ENCODE measurements at places on chromosomes 3 and 15.

DNA sequence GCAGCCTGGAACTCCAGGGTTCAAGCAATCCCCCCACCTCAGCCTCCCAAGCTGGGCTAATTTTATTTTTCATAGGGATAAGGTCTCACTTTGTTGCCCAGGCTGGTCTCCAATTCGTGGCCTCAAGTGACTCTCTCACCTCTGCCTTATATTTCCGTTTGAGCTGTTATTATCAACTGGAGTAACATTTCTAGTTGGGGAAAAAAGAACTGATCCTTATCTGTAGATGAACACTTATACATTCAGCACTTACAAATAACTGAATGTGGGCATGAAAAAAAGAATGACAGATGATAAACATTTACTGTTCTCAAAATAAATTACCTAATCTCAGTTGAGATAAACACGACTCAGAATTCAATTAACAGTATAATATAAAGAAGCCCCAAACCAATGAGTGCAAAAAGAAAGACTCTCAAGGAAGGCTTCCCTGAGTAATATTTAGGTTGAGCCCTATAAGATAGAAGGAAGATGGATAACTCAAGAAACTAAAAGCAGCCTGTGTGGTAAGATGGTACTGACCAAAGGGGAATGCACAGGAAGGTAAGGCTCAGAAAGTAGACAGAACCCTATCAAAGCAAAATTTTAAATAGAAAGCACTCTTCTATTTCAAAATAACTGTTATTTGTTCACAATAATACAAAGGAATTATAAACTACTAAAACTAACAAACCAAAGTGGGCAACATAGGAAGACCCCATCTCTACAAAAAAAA lies 11.8 kb downstream of the UBE3A start:
- no peak for DNase-seq

DNA sequence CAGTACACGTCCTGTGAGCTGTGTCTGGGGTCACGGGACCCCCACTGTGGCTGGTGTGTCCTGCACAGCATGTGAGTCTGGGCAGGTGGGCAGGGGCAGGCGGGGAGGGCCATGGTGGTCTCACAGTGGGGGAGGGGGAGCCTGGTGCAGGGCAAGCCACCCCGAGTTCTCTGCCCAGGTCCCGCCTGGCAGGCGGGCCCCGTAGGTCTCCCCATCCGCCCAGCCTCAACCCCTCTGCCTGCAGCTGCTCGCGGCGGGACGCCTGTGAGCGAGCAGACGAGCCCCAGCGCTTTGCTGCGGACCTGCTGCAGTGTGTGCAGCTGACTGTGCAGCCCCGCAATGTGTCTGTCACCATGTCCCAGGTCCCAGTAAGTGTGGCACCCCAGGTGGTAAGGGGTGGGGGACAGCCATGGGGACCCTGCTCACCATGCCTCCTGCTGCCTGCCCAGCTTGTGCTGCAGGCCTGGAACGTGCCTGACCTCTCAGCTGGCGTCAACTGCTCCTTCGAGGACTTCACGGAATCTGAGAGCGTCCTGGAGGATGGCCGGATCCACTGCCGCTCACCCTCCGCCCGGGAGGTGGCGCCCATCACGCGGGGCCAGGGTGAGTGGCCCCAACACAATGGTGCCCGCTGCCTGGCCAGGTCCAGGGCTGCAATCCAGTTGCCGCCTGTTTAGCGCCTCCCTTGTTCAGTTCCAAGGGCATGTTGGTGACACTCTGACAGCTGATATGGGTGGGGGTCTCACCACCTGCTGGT lies 21.9 kb downstream of the PLXNA1 start:
- DNase-seq: no peak

GRCh38 chr15:78069052-78069414 lies 8.5 kb downstream of the TBC1D2B start:
- DNase-seq: no peak

GRCh38 chr3:9730657-9731205 lies 804 bp upstream of the BRPF1 start:
- no peak for DNase-seq

- no peak for DNase-seq
Observed at GRCh38 chr3:14133876-14134275, 9.0 kb downstream of the TMEM43 start.

GRCh38 chr3:176262071-176262470 lies 935.2 kb downstream of the TBL1XR1 start:
- DNase-seq: no peak

DNA sequence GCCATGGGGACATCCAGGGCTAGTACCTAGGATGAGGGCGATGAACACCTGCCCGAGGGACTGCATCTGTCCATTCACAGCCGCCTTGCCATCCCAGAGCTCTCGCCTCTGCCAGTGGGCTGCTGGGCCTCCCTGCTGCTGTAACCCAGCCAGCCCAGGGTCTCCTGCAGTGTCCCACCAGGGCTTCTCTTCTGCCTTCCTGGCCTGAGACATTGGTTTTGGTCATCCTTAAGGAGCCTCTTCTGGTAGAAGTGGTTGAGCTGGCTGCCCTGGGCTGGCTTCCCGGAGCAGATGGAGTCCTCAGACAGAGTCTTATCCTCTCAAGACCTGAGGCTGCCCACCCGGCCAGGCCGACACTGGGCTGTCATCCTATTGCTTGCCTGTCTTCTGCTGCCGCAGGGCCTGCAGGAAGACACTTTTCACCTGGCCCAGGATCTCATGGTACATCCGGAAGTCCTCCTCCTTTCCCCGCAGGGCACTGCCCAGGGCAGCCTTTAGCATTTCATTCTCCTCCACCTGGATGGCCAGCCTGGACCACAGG lies 6.1 kb upstream of the HHATL start:
- DNase-seq: no peak

- no peak for DNase-seq
Observed at GRCh38 chr3:111277226-111277625, 205.6 kb downstream of the NECTIN3 start.

DNA sequence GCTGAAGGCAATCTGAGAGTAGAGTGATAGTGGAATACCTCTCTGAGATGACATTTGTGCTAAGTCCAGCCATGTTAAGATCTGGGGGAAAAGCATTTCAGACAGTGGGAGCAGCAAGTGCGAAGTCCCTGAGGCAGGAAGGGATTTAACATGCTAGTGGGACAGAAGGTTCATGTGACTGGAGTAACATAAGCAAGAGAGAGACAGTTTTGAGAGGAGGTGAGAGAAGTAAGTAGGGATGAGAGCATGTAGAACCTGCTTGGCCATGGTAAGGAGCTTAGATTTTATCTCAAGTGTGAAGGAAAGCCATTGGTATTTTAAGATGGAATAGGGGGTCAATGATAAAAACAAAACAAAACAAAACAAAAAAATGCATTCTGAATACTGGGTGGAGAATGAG lies 358.6 kb upstream of the KCNH8 start:
- no peak for DNase-seq

DNA sequence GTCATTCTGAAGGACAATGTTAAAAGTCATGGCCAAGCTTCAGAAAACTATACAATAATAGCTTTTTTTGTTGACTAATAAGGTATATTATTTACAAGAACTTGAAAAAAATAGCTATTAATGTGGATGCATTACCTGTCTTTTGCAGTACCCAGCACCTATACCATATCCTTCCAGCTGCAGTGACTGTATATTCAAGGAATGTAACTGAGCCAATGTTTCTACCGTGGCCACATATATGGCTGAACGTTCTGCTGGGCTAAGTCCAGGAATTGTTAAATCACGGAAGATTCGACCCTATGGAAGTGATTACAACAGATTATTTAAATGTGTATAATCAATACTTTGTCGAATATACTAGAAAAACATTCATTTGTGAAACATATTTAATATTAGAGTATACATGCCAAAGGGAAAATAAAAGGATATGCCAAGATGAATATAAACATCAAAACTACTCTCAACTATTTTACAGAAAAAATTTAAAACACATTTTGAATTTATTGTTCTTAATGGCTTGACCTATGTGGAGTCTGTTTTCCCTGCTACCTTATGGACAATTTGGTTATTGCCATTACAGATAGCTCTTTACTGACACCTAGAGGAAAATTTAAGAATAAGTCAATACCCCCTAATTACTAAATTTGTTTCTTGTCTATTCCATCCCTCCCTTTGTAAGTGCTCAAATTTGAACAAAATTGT lies 17.6 kb downstream of the ACAD11 start:
- peak; percentile 36 for DNase-seq

DNA sequence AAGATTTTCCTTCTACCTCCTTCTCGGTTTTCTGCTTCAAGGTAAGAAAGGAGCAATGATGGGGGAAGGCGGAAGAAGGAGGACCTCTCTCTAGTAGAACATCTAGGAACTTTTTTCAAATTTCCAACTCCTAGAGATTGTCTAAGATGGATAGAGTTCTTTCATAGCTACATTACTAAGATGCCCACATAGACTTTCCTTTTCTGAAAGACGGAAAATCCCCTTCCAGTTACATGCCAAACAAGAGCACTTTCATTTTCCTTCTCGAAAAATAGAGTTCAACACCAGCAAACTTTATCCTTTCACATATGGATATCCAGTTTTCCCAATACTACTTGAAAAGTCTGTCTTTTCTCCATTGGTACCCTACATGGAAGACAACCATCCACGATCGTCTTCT lies 692 bp downstream of the HTR3E start:
- no peak for DNase-seq

GRCh38 chr3:108295421-108296175 lies 750 bp upstream of the HHLA2 start:
- DNase-seq: no peak

- DNase-seq: no peak
Observed at GRCh38 chr3:126938520-126939337, 44.2 kb upstream of the PLXNA1 start.

- DNase-seq: no peak
Observed at GRCh38 chr3:129259612-129260477, 10.4 kb downstream of the COPG1 start.

DNA sequence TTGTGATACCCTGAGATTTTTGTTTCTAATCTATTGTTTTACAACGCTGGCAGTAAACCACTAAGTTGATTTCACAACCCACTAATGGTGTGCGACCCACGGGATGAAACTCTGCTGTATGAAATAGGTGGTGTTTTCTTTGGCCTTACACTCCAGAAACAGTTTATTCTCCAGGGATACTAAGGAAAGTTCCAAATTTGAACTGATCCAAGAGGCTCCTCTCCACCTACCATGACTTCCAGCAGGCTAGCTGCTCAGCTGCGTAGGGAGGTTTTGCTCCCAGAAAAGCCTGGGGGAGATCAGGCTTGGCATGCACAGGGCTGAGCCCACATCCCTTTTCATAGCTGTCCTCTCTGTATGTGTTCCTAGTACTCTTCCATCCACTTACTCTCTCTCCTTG lies 71.5 kb downstream of the FAM174B start:
- DNase-seq: no peak

- DNase-seq: no peak
Observed at GRCh38 chr3:180274536-180274935, 237.8 kb upstream of the PEX5L start.

- no peak for DNase-seq
Observed at GRCh38 chr15:100175406-100176114, 166.2 kb downstream of the ADAMTS17 start.

DNA sequence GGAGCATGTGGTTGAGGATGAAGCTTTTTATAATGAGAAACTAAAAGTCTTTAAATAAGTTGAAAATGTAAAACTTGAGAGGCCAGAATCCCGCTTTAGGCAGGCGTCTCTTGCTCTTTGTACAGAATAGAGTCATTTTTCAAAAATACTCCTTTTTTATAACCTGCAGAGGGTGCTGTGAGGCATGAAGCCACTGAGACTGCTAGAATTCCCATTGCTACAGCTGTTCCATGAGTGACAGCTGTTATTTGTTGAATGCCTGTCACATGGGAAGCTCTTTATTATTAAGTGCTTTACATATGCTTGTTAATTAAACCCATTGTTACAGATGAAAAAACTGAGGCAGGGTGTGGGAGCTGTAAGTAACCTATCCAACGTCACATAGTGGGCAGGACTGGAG lies 18.5 kb downstream of the MINAR1 start:
- DNase-seq: no peak

- DNase-seq: peak; percentile 64
Observed at GRCh38 chr3:184371570-184372018, 6.4 kb downstream of the THPO start.

DNA sequence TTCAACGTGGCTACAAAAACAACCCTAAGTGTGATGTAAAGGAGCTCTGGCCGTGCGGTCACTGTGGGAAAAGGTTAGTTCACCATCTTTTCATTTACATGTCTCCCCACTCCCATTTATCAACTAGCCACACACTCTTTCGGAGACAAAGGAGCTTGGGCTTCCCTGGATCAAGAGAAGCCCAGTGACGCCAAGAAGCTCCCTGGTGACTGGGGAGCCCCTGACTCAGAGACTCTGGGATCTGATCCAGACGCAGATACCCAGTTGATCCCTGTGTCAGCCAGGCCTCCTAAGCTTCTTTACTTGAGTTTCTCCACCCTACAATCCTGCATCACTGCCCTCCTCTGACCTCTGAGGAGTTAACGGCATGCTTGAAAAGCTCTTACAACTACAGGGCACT lies 43.9 kb downstream of the HEG1 start:
- no peak for DNase-seq

DNA sequence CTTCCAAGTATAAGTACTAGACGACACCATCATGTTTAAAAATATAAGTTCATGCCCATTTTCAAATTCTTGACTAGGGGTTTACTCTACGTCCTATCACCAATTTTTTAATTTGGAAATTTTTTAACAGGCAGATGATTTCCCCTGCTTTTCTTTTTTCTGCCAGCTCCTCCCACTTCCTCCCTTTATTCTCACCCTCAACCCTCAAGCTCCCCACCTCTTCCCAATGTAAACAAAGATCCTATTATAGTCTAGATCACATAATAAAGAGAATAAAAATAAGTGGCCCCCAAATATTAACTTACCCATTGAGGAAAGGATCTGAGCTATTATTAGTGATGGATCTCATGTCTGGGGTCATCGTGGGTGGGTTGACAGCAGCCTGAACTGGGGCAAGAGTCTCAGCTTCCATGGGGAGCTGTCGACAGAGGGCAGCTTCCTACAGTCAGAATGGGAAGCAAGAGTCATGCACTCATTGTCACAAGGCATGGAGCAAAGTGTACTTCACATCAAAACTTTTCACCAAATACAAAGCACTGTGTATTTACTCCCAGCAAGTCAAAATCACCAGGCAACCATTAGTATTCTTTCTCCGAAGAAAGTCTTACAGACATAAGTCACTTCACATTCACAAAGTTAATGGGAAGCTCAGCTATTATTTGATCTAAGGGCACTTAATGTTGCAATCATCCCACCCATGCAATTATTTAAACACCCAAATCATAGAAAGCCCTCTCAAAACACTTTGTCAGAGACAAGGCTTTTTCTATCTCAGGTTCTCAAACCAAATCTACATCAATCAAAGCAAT lies 53.2 kb downstream of the TM4SF4 start:
- no peak for DNase-seq

- no peak for DNase-seq
Observed at GRCh38 chr3:117920253-117920898, 1114.3 kb downstream of the IGSF11 start.

All from CD4-positive, alpha-beta T cell treated with Interleukin-15 for 4 hours (primary cell).